HTR-8/SVneo (cell line): ENCODE measurements at places on chromosomes 1 and 21.

DNA sequence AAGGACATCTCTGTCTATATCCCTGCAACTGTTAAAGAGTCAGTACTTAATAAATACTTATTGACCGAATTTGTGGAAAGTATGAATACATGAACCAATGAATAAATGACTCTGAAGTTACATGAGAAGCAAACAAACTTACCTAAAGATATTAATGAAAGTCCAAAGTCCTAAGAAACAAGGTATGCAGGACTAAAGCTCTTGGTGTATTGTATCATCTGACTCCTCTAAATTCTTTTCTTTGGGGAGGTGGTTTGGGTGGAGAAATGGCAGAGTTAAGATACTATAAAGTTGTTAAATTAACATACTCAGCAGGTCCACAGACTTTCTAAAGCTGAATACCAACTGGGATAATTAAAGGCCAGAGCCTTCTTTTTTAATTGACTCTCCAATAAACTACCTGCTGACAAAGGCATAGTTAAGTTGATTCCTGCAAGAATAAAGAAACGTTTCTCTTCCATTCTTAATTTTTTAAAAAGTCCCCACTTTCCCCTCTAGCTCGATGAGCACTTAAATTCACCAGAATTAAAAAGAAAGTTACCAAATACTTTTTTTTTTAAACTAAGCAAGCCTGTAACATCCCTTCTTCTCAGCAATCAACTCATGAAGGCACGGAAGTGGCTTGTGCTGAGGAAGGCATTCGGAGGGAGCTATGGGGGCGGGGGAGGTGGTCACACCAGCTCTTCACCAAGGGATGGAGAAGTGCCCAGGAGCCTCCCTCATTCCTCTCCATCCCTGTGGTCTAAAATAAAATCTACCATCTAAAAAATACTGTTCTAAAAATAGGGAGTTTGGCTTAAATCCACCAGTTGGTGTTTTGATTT, 61.1 kb downstream of the GADD45A start:
- no peak for DNase-seq

- no peak for DNase-seq
These were observed 828 bp downstream of the PNRC2 start for GRCh38 chr1:23960291-23961020.

GRCh38 chr21:27761623-27762022, 794.7 kb upstream of the ADAMTS5 start:
- DNase-seq, result no peak

DNA sequence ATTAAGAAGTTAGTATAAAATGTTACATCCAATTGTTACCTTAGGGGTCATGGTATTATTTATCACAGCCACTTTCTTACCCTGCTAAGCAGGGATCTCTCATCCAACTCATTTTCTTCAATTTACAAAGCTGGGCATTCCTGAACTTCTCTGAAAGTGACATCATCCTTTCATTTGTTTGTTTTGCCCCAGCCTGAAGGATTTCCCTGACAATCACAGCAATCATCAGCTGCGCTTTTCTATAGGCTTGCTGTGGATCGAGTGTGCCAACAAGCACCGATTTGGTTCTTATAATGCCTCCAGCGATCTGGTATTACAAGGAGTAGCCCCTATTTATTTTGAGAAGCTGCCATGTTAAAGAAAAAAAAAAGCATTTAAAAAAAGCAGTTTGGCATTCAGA, 240.2 kb downstream of the USH2A start:
- peak; percentile 19 for DNase-seq

GRCh38 chr1:93255222-93256079, 74.9 kb downstream of the CCDC18 start:
- DNase-seq, result peak; percentile 60

GRCh38 chr21:27586986-27587385, 620.1 kb upstream of the ADAMTS5 start:
- no peak for DNase-seq

DNA sequence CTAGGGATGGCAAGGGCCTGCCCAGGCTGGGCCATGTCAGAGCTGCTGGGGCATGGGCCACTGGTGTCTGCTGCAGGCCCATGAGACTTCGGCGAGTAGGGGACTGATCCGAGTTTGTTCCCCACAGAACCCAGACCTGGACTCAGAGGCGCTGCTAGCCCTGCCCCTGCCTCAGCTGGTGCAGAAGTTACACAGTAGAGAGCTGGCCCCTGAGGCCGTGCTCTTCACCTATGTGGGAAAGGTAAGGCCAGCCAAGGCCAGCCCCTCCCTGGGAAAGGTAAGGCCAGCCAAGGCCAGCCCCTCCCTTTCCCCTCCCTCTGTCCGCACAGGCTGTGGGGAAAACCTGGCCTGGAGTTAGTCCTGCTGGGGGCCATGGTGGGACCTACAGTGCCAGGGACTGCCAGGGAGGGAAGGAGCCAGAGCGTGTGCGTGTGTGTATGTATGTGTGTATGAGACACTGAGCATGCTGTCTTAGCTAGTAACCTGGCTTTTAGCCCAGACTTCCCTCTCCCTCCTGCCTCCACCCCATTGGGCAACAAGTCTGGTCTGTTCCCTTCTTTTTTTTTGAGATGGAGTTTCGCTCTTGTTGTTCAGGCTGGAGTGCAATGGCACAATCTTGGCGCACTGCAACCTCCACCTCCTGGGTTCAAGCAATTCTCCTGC, 8.0 kb downstream of the FAAH start:
- DNase-seq, result no peak

DNA sequence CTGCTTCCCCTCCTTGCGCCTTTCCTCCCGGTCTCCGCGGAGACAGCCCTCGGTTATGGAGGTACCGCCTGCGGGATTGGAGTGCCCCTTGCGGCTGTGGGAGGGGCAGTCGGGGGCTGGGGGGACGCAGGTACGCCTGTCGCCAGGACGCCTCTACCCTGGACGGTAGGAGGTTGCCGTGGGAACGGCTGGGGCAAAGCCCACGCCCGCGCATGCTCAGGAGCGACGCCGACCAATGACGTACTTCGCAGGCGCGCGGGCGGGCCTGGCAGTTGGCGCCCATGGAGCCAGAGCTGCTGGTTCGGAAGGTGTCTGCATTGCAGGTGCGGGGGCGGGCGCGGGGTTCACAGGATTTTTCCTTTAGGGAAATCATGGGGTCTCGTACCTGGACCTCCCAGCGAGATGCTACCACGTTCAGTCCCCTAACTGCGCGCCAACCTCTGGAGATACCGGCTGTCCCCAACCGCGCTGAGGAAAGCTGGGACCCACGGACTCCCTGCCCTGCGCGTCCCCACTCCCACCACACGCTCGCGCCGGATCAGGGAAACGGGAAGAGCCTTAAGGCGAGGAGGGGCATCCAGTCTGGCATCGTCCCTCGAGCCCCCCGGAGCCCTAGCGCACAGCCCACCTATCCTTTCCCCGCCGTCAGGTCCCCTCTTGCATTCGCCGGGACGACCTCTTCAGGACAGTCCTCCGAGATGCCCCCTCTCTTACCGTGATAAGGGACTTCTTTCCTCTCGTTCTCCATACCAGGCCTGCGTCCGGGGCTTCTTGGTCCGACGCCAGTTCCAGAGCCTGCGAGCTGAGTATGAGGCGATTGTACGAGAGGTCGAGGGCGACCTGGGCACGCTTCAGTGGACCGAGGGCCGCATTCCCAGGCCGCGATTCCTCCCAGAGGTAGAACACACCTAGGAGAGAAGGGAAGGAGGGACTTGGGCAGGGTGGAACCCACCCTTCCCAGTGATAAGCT, at the start of gene IQCC:
Gene IQCC, plus strand, starts transcription at position 271 of the 970 bp plus-strand sequence. Its CDS starts 11 bp downstream, at position 282.
- DNase-seq, result peak; percentile 82
